ENCODE measurements at places on chromosomes 5 and 9.

GRCh38 chr9:2502760-2503159 is 118.8 kb upstream of the VLDLR start:
- DNase-seq, result no peak

DNA sequence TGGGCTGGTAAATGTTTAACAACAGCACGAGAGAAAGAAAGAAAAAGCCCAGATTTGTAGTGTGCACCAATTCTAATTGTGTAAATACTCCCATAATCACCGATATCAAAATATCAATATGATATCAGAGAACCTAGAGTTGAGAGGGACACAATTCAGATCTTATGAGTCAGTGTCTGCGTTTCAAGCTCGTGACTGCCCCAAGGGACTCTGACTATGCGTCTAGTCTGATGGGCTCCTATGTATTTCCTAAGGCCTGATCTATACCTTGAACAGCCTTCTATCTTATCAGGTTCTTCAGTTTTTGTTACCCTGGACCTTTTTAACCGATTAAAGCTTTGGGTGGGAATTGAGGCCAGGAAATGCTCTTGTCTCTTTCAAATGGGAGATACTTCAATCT is 243.0 kb upstream of the SLC24A2 start:
- DNase-seq, result no peak

GRCh38 chr5:51099173-51099853 is 283.9 kb upstream of the ISL1 start:
- DNase-seq, result no peak

GRCh38 chr5:87313216-87313615 is 45.5 kb downstream of the RASA1 start:
- no peak for DNase-seq

DNA sequence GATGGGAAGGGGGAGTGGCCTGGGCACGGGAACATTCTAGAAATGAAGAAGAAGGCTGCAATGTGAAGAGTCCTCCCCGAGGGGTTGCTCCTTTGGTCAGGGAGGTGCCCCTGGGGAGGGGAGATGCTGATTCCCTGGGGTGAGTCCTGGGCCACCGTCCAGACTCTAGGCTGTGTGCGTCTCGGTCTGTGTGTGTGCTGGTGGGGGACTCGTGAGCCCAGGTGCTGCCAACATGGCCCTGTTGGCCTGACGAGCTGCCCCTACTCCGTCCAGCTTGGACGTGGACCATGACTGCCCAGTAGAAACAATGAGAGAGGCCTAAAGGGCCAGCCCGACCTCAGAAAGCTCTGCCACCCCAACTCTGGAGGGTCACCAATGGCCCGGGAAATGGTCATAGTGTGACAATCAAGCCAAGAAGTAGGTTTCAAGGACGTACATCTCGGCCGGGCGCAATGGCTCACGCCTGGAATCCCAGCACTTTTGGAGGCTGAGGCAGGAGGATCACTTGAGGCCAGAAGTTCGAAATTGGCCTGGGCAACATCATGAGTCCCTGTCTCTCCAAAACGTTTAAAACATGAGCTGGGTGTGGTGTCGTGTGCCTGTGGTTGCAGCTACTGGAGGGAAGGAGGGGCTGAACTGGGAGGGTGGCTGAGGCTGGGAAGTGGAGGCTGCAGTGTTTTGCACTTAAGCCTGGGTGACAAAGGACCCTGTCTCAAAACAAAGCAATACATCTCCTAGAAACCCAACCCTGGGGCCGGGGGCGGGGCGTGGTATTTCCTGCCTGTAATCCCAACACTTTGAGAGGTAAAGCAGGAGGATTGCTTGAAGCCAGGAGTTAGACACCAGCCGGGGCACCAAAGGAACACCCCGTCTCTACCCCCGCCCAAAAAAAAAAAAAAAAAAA is 17.0 kb downstream of the LHX3 start:
- no peak for DNase-seq

DNA sequence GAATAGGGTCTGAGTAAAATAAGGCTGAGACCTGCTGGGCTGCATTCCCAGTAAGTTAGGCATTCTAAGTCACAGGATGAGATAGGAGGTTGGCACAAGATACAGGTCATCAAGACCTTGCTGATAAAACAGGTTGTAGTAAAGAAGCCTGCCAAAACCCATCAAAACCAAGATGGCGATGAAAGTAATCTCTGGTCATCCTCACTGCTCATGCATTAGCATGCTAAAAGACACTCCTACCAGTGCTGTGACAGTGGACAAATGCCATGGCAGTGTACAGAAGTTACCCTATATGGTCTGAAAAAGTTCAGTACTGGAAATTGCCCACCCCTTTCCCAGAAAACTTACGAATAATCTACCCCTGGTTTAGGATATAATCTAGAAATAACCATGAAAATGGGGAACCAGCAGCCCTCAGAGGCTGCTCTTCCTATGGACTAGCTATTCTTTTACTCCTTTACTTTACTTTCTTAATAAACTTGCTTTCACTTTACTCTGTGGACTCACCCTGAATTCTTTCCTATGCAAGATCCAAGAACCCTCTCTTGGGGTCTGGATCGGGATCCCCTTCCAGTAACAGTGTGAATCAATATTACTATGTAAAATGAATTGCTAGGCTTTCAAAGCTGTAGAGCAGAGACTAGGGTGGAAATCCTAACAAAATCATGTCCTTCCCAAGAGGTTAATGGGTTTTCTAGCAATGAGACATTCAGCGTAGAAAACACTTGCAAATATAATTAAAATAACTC is 257.8 kb downstream of the KIAA0825 start:
- DNase-seq, result no peak

- no peak for DNase-seq
Observed at GRCh38 chr5:78574731-78575161, 73.8 kb downstream of the LHFPL2 start.

DNA sequence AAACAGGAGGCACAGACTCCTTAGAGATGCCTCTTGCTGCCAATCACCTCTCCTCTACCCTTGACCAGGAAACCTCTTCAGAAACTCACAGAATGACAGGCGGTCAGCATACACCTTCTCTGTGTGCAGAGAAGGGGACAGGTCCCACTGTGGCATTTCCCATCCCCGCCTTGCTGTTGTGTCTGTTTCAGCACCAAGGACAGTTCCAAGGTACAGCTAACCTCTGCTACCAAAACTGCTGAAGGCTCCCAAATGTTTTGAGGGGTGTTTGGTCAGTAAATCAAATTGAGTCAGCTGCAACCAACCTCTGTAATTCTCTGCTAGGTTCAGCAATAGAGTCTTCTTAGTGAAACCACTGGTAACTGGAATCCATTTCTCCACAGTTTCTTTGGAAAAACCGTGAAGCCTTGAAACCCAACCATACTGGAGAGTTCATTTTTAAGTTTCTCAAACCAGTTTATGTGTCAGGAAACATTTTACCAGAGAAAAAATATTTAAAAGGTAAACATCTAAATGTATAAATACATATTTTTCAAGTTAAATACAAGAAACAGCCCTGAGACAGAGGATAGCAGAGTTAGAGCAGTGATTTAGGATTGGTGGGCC is 122.0 kb downstream of the DRD1 start:
- no peak for DNase-seq

- DNase-seq, result no peak
Observed at GRCh38 chr5:42021923-42022322, 96.8 kb downstream of the FBXO4 start.

- no peak for DNase-seq
Observed at GRCh38 chr9:95780751-95781150, 94.7 kb upstream of the ERCC6L2 start.
